ENCODE measurements at places on chromosomes 16 and 17.

- no peak for DNase-seq
These were observed 2.3 kb upstream of the WFIKKN1 start for GRCh38 chr16:628321-629061.

DNA sequence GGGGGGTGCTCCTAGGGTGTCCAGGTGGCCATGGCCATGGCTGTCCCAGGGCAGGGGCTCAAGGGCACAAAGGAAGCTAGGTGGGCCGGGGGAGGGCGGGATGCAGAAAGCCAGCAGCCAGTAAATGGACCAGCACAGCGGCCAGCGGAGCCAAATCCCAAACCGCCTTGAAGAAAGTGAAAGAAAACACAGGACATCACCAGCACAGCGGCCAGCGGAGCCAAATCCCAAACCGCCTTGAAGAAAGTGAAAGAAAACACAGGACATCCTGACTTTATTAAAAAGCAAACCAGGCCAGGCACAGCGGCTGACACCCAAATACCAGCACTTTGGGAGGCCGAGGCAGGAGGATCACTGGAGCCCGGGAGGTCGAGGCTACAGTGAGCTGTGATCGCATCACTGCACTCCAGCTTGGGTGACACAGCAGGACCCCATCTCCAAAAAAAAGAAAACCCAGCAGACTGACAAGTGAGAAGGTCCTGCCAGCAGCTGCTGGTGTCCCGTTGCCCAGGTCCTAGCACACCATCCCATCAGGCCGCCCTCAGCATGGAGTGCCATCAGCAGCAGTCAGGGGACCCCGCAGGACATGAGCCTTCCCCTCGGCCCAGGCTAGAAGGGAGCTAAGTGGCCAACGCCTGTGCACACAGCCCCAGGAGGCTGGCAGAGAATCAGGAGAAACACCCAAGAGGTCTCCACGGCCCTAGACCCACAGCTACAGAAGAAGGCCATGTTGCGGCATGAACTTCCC lies 17.0 kb downstream of the SLC38A10 start:
- no peak for DNase-seq

GRCh38 chr17:36768394-36768793 lies 167.0 kb downstream of the MRM1 start:
- peak; percentile 29 for DNase-seq

- DNase-seq, result no peak
These were observed 96.8 kb upstream of the CLEC3A start for GRCh38 chr16:77925531-77925930.

Data from right renal cortex interstitium (tissue), 3 donors.